Neural crest cell (in vitro differentiated cells): ENCODE measurements at places on chromosomes 13 and 19.

DNA sequence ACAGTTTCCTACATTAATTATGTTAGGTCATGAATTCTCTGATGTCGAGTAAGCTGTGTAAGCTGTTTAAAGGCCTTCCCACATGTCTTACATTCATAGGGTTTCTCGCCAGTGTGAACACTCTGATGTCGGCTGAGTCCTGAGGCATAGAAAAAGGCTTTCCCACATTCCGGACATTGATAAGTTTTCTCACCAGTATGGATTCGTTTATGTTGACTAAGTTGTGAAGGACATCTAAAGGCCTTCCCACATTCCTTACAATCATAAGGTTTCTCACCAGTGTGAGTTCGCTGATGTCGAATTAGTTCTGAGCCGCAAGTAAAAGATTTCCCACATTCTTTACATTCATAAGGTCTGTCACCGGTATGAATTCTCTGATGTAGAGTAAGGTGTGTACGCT, 24.9 kb downstream of the ZNF850 start:
- no peak for DNase-seq

GRCh38 chr13:102510072-102510471, 86.7 kb upstream of the TPP2 start:
- no peak for DNase-seq

GRCh38 chr19:1047696-1048147, 7.8 kb downstream of the ABCA7 start:
- no peak for DNase-seq

GRCh38 chr13:71481501-71481900, 385.5 kb downstream of the DACH1 start:
- no peak for DNase-seq

- peak; percentile 48 for DNase-seq
Observed at GRCh38 chr13:80276371-80277289, 64.3 kb downstream of the SPRY2 start.

- DNase-seq, result no peak
Observed at GRCh38 chr13:40452741-40453334, 213.6 kb downstream of the FOXO1 start.

- DNase-seq, result peak; percentile 97
Observed at GRCh38 chr19:49676136-49676783, 811 bp upstream of the PRMT1 start.

- DNase-seq, result peak; percentile 74
Observed at GRCh38 chr19:18846862-18847548, 15.2 kb downstream of the UPF1 start.

GRCh38 chr13:45602183-45603170, 13.1 kb downstream of the ERICH6B start:
- DNase-seq, result no peak

DNA sequence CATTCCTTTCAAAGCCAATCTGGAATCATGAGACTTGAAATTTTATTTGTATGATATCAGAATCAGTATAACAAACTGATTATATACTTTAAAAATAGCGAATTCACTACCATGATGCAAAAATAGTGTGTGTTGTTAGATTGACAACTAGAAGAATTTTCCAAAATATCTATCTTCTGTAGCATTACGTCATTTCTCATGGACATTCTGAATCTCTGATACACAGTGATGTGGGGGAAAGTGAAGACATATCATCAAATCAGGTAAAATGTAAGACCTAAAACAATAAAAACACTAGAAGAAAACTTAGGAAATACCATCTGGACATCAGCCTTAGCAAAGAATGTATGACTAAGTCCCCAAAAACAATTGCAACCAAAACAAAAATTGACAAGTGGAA, 1292.0 kb upstream of the PCDH9 start:
- no peak for DNase-seq

DNA sequence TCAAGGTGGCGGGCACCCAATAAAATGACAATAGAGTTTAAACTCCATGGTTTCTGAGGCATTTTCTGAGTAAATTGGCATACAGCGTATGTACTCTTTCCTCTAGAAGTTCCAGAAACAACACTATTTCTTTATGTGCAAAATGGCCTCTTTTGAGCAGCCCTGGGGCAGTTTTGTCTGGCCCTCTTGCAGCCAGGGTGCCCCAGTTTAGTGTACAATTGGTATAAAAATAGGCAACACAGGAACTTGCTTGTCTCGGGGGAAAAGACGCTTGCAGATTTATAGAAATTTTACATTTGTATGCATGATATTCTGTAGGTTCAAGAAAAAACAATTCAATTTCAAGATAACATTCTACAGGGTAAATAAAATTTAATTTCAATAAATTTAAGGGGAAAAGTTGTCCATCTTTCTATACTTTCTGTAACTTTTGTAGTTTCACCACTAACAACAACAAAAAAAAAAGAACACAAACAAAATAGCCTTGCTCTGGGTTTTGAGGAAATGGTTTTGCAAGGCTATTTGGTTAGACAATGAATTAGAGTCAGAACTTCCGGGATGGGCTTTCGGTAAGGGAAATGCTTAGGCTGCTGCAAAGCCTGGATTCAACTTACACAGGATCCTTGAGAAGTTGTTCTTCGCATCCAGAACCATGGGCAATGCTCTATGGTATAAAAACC, 45.3 kb downstream of the LRCH1 start:
- DNase-seq, result no peak

GRCh38 chr13:35780613-35781012, 304.1 kb upstream of the MAB21L1 start:
- DNase-seq, result no peak

DNA sequence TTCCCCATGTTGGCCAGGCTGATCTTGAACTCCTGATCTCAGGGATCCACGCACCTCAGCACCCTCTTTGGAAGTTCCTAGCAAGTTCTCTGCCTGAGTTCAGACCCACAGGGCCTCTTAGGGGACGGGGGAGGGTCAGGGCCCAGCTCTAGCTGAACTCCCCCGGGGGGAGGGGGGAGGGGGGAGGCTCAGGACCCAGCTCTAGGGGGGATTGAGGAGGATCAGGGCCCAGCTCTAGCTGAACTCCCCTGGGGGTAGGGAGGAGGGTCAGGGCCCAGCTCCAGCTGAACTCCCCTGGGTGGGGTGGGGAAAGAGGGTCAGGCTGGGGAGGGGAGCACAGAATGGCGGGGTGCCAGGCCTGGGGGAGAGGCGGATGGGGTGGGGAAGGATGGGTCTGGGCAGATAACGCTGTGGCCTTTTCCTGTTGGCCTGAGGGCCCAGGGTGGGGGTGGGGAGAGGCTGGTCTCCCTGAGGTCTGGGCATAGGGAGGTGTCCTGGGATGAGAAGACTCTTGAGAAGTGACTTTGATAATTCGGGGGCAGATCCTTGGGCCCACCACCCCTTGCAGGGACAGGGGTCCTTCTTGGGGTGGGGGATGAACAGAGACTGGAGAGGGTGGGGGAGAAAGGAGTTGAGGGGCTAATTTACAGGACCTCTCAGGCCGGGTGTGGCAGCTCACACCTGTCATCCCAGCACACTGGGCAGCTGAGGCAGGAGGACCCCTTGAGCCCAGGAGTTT, 5.5 kb upstream of the PTBP1 start:
- DNase-seq, result no peak

GRCh38 chr19:33630880-33631608, 9.3 kb downstream of the CHST8 start:
- no peak for DNase-seq

DNA sequence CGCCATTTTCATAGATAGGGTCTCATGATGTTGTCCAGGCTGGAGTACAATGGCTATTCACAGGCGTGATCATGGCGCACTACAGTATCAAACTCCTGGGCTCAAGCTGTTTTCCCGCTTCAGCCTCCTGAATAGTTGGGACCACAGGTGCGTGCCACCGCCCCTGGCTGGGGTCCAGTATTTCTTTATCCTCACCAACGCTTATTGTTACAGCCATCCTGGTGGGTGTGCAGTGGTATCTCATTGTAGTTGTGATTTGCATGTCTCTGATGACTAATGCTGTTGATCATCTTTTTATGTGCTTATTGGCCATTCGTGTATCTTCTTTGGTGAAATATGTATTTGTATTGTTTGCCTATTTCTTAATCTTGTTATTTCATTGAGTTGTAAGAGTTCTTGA, 49.0 kb downstream of the SIPA1L3 start:
- no peak for DNase-seq

DNA sequence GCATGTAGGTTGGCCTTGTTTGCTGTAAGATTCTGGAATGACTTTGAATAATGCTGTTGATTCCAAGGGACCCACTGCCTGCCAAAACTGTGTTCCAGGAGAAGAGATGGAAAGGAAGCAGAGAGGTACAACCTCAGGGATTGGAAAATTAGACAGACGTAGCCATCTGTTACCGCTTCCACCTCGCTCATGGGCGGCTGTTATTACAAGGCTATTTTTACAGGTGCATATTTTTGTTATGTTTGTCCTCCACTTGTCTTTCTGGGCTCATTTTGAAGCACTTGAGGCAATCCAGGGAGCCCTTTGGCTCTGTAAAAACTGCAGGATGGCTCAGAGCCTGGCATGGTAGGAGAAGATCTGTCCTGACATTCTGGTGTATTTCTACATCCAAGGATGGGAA, 276.4 kb upstream of the TMTC4 start:
- DNase-seq, result no peak

GRCh38 chr19:6914321-6914720, 26.9 kb downstream of the ADGRE1 start:
- no peak for DNase-seq

DNA sequence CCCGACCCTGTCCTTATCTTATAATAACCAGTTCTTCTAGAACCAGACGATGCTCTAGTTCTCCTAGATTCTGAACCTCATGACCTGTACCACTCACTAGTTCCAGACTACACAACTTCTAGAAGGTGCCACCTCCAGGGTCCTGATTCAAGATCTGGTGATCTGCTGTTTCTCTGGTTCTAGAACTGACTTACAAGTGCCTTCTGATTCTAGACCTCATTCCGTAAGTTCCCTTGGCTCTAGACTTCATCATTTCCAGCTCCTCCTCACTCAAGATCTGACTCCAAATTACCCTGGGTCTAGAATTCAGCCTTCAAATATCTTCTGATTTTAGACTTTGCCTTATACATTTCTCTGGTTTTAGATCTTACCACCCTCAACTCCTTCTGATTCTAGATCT, 5.0 kb upstream of the PPP5C start:
- no peak for DNase-seq
